ENCODE measurements at places on chromosomes 16 and 17.

DNA sequence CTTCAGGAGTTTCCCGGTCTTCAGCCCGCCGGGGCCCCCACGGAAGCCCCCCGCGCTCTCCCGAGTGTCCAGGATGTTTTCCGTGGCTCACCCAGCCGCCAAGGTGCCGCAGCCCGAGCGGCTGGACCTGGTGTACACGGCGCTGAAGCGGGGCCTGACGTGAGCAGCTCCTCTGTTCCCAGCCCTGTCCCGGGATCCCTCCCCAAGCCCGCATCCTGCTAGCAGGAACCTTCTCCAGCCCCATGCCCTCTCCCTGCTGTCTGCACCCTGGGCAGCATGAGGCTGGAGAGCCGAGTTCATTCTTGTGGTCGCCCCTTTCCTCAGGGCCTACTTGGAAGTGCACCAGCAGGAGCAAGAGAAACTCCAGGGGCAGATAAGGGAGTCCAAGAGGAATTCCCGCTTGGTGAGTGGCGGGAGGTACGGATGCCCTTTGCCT lies 10.1 kb downstream of the RIPOR1 start:
- DNase-seq, result no peak

- no peak for DNase-seq
These were observed 63.8 kb downstream of the COG7 start for GRCh38 chr16:23389201-23389600.

GRCh38 chr17:29190039-29190438 lies 9.8 kb upstream of the MYO18A start:
- DNase-seq, result no peak

DNA sequence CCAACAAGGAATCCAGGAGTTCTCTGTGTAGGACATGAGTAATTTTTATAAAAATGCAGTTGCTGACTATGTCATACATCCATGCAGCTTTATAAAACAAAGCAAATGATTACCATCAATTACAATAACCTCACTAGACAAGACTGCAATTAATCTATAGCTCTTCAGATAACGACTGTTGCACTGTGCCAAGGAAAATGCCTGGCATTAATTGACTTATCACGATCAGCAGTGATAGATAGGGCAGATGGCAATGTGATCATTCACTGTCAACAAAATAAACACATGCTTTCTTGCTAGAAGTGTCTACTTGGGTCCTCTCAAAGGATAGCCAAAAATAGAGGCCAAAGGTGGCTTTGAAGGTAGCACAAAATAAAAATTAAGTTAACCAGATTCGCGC lies 415.0 kb downstream of the CA10 start:
- no peak for DNase-seq

DNA sequence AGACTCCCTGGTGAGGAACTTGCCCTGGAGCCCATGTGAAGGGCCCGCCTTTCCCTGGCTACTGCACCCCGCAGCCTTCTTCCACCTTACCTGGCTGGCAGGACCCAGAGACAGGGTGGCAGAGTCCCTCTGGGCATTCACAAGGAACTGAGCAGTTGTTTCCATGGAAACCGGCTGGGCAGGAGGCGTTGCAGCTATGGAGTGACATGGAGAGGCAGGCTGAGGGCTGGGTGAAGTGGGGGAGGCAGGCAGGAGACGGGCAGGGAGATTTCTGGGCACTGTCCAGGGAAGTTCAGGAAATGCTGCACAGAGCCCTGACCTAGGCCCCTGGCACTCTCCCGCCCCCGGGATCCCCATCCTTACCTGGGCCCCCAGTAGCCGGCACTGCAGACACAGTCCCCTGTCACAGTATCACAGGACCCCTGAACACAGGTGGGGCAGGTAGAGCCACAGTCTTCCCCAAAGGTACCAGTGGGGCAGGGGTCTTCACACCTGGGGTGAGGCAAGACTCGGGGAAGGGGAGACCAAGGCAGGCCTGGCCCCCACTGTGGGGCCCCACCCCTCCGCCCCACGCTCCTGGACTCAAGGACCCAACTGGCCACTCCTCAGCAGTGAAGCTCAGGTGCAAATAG lies 5.9 kb downstream of the SCARF1 start:
- DNase-seq, result no peak

DNA sequence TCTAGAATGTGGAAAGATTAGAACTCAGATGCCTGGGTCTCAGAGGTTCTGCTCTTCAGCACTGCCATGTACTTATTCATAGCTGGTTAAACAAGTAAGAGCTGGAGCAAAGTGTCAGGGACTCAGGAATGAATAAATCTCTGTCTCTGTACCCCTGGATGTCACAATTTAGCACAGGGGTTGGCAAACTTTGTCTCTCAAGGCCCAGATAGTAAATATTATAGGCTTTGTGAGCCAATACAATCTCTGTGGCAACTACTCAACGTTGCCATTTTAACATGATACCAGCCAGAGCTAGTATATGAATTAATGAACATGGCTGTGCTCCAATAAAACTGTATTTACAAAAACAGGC lies 220.3 kb upstream of the MON1B start:
- no peak for DNase-seq

GRCh38 chr17:2380226-2380922 lies 20.5 kb downstream of the MNT start:
- DNase-seq, result no peak

- DNase-seq, result no peak
These were observed 124.9 kb downstream of the ABCC12 start for GRCh38 chr16:48030926-48031325.

DNA sequence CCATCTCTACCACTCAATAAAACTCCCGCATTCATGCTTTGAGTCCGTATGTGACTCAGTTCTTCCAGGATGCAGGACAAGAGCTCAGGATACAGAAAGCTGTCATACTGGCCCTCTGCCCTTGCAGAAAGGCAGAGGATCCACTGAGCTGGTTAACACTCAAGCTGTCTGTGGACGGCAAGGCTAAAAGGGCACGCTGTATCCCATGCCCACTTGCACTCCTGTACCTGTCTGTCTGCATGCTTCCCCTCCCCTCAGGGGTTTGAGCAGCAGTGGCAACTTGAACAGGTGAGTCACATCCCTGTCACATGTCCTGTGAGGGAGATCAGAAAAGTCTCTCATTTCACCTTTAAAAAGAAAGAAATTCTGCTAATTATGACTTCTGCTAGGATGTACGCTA lies 293.8 kb downstream of the HS3ST3B1 start:
- DNase-seq, result no peak

DNA sequence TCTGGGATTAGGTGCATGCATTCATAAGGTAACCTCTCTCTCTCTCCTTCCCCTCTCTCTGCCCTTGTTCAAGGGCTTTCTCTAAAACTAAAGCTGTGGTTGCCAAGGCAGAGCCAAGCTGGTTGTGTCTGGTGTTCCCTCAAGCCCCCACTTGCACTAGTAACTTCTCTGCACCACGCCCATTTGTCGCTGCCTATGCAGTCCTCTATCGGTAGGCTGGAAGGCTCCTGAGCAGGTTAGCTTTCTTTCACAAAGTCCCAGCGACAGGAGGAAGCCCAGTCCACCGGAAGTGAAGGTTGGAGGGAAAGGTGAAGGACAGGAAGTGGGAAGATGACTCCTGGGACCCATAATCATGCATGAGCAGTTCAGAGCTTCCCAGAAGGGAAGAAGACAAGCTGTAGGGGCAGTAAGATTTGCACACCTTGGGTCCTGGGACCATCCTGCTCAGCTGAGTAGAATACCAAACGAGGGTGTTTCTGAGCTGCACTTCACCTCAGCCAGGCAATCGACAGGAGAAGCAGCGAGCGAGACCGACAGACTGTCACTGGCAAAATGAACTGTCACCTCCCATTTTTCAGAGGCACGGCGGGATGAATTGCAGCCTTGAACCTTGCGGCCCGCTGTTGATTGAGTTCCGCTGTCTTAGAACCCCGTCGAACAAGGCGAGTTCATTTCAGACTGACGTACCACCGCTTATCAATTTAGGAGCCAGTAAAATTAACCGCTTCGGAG lies 14.7 kb upstream of the SKAP1 start:
- DNase-seq, result no peak

- peak; percentile 23 for DNase-seq
These were observed at the start of gene NXPH3 for GRCh38 chr17:49575679-49576087. Gene NXPH3 (plus strand): TSS chr17:49575871. CDS start chr17:49576220, 349 bp downstream.

GRCh38 chr16:67951485-67951884 lies 7.6 kb upstream of the LCAT start:
- DNase-seq, result no peak

DNA sequence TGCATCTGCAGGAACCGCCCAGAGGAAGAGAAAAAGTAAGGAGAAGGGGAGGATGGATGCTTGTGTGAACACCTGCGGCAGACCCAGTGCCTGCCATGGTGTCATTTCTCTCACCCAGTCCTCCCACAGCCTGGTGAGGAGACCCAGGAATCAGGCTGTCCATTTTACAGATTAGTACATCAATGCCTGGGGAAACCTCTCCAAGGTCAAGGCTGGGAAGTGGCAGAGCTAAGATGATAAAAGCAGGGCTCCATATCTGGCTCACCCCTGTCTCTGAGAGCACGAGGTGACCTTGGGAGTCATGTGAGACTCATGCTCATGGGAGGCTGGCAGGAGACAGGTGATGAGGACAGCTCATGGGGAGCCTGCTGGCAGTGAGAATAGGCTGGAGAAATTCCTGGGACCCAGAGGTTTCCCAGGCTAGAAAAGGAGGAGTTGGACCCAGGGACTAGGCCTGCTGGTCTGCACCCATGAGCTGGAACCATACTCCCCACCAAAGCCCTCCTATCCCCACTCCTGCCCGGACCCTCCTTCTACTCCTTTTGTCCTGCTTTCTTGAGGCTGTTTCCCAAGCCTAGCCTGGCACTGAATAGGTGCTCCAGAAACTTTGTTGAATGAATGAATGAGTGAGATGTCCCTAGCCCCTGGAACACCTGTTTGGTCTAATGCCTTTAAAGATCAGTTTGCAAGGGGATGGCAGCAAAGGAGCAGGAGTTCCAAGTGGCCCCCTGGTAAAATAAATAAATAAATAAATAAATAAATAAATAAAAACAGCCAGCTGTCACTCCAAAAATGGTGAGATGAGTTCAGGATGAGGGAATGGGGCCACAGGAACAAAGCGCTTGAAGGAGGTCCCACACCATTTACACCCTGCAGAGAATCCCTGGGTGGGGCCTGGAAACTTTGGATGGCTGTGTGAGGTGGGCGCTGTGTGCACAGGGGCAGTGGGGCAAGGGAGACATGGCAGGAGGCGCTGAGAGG lies 1.6 kb downstream of the ZNF629 start:
- DNase-seq, result no peak

- no peak for DNase-seq
These were observed 3.9 kb downstream of the TRIM25 start for GRCh38 chr17:56909742-56910508.

DNA sequence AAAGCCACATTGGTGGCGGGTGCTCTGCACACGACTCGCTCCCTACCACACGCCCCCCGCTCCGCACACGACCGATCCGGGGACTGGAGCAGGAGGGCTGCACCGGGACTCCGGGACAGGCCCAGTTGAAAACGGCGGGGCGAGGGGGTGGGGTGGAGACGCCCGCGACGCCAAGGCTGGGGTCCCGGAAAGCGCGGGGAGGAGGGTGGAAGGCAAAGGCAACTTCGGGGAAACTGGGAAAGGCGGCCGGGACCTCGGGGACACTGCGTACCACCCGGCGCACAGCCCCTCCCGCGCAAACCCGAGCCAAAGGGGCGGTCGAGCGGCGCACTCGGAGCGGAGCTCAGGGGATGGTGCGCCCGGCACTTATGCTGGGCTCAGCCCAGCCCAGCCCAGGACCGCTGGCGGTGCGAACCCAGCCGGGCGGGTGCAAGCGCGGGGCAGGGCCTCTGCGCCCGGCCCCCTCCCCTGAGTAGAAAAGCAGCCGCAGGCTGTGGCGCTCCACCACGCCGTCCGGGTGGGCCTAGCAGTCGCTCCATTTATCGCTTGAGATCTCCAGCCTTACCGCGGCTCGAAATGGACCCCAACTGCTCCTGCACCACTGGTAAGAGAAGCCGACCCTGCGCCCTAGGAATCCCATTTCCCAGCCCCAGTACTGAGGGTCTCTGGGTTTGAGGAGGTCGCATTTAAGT lies at the start of gene MT1M:
MT1M (plus strand) TSS at position 504 of the 692 bp plus-strand sequence; CDS start at position 577, 73 bp downstream.
- no peak for DNase-seq

- no peak for DNase-seq
These were observed 334.8 kb downstream of the MAF start for GRCh38 chr16:79265701-79266100.

DNA sequence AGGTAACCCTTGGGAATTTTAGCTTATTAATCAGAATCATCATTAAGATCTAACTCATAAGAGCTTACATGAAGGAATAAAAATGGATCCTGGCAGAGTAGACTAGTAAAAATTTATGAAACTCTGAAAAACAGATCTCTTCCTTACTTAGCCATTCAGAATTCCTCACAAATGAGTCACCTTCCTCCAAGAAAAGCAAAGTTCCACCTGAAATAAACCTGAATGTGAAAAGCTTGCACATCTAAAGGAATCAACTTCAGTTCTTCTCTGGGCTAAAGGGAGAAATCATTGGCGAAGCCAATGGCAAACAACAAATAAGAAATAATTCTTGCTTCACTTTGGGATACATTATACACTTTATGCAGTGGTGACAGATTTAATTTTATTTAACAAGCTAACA lies 22.7 kb downstream of the MYO1D start:
- DNase-seq, result no peak

DNA sequence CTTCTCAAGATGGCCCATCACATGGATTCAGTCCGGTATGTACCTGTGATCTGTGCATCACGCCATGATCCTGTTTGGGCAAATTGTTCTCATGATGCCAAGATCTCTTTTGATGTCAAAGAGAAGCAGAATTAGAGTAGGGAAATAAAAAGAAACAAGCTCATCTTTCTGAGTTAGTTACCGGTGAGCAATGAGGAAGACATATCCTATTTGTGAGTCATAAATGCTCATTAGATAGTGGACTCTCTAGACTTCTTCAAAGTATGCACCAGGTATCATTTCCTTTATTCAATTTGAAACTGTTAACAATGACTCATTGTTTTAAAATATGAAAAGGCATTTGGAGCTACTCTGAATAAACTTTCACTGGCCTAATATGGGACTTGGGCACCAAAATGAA lies 8.0 kb upstream of the KRTAP4-12 start:
- DNase-seq, result no peak

DNA sequence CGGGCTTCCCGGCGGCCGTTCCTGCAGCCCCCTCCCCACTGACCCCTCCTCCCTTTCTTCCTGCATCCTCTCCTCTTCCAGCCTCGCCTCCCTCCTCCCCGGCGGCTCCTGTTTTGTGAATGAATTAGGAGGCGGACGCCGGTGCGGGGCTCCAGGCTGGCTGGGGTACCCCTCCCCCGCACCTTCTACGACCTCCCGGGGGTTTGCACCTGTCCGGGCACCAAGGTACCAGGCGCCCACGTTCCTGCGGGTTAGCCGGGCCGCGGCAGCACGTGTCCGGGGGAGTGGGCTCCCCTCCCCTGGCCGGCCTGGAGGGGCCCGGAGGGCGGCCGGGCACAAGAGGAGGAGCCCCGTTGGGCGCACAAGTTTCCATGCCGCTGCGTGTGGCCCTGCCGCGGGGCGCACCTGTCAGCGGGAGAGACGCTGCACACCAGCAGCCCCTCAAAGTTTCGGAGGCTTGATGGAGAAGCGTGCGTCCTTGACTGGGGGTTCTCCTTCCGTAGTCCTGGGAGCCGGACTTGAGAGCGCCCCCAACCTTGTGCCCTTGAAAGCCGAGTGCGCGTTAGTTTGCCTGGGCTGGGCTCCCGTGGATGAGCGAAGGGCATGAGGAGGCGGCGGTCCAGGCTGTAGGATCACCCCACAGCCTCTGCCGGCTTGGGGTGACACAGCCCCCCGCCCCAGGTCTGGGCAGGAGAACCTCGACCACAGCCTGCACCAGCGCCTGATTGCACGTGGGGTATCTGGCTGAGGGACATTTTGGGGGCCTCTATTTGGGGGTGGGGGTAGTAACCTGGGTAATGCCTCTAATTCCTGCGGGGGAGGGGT lies 1.2 kb downstream of the HAS3 start:
- DNase-seq, result no peak

All from stimulated activated CD8-positive, alpha-beta memory T cell treated with anti-CD3 and anti-CD28 coated beads, Interleukin-4, amount 100 ng/mL, for 1 hour (primary cell).